ENCODE measurements at places on chromosomes 7 and 10.

GRCh38 chr10:109737626-109738025, 185.7 kb downstream of the XPNPEP1 start:
- DNase-seq = no peak

GRCh38 chr7:69966766-69967591, 368.7 kb downstream of the AUTS2 start:
- no peak for DNase-seq

DNA sequence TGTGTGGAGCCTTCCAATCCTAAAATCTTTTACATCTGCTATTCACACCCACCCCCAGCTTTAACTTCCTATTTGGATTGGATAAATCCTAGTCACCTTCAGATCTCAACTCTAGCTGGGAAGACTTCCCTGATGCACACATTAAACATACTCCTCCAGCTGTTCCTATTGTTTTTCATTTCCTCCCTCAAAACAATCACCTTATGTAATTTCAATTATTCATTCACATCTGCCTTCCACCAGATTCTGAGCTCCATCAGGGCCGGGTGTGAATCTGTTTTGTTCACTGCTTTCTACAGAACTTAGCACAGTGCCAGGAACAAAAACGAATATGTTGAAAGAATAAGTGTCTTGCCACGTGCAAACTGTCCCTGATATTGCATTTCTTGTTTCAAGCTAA, 497.4 kb downstream of the PLXDC2 start:
- DNase-seq = no peak

- DNase-seq = no peak
Observed at GRCh38 chr10:124158592-124158991, 65.2 kb upstream of the CHST15 start.

GRCh38 chr10:130244928-130245495, 108.8 kb downstream of the GLRX3 start:
- DNase-seq = no peak

DNA sequence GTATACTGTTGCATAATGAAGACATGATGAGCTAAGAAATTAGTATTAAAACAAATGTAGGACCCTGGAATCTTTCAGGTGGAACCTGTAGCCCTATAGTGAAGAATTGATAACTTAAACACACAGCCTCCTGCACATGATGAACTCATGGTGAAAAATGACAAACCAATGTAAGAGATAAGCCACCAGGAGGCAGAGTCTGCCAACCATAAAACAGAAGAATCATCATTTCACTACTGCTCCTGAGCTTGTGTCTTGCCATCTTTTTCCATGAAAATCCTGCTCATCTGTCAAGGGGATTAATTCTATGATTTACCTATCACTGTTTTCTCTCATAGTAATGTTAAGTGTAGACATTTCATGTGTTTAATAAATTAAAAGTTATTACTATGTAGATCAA, 363.9 kb downstream of the MALRD1 start:
- peak; percentile 42 for DNase-seq

All from hematopoietic multipotent progenitor cell treated with erythropoietin and hydrocortisone succinate and interleukin-3 and kit ligand, for 6 days (in vitro differentiated cells).